Epithelial cell of prostate (primary cell): ENCODE measurements at places on chromosomes 12 and 14.

DNA sequence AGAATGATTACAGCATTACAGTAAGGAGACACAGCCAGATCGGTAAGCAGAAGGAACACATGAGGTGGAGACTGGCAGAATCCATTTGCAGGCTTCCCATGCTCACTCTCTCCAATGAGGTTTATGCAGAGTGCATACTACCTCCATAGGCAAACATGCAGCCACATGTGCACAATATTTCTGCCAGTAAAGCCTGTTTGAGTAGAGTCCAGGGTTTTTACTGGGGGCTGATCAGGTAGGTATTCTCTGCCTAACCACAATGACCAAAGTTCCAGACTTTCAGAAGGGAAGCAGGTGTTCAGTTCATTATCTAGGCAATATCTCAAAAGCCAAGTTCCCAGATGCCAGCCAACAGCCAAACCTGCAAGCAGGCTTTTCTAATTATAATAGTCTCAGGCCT, 31.1 kb downstream of the INTS13 start:
- no peak for DNase-seq

- no peak for DNase-seq
Measured at GRCh38 chr14:76867516-76868453, 41.6 kb downstream of the LRRC74A start.

DNA sequence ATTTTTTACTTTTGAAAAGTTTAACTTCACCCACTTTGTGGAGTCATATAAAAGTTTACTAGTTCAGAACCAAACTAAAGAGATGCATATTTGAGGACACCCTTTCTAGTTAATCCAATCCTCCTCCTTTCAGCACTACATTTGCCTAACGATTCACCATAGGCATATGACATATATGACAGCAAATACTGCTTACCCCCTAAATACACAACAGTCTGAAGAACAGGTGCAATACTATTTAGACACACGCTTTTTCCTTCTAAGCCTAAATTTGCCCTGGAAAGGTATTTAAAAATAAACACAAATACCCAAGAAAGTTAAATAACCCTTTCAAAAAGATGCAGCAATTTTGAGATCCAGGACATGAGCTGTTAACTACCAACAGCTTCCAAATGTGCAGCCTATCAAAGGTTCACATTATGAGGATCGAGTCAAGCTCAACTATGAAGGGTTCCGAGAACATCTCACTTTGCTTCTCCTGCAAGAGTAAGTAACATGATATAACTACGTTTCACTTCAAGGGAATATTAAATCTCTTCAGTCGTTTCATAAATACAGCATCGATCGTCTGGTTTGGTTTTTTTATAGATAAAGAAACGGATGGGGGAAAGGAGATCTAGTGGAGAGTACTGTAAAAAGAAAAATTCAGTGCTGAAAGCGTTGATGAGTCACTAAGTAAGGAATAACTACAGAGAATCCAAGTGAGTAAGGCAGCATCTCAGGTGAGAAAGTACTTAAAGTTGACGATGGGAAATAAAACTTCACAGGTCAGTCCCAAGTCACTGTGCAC, 677 bp upstream of the AP4S1 start:
- DNase-seq: no peak

GRCh38 chr12:12379831-12380730, 23.2 kb downstream of the BORCS5 start:
- DNase-seq: no peak

- no peak for DNase-seq
Measured at GRCh38 chr12:128916425-128916824, 63.1 kb downstream of the GLT1D1 start.

DNA sequence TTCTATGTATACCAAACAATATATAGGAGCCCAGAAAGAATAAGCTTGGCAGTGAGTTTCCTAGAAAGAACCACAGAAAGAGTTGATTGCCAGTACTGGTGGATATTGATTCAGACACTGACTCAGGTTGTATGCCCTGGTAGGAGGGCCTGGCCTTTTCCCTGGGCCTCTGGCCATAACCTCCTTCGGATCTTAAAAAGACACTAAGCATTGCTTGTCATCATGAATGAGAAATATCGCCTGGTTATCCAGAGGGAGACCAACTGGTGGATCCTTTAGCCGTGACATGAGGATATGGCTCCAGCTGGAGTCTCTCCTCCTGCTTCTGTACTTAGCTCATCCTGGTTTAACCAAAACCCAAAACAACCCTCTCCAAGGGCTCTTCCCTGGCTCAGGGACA, 231.5 kb downstream of the MSRB3 start:
- DNase-seq: no peak

DNA sequence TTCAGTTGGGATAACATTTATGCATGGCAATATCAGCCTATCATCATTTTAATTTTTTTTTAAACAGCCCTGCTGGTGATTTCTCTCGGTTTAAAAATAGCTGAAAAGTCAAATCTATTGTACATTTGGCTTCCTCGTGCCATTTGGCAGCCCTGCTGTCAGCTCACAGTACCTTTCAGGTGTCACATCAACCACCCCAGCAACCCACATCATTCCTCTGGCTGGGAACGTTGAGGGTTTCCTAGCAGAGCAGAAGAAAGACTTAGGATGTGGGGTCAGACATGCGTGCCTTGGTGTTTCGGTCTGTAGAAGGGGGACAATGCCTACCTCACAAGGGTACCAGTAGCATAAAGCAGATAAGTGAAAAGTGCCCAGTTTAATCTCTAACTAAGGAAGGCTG, 15.8 kb downstream of the PEBP1 start:
- DNase-seq: no peak

- DNase-seq: no peak
Measured at GRCh38 chr12:122793685-122794106, 19.3 kb downstream of the CCDC62 start.

GRCh38 chr12:9732921-9733461, at the start of gene CLECL1:
CLECL1 (minus strand) TSS chr12:9733097.
- DNase-seq: no peak

DNA sequence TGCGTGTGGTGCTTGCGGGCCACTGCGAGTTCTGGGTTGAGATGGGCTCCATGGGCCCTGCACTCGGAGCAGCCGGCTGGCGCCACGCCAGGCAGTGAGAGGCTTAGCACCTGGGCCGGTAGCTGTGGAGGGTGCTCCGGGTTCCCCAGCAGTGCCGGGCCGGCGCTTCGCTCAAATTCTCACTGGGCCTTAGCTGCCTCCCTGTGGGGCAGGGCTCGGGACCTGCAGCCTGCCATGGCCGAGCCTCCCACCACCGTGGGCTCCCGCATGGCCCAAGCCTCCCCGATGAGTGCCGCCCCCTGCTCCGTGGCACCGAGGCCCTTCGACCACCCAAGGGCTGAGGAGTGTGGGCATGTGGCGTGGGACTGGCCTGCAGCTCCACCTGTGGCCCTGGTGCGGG, 375.7 kb downstream of the NELL2 start:
- no peak for DNase-seq

DNA sequence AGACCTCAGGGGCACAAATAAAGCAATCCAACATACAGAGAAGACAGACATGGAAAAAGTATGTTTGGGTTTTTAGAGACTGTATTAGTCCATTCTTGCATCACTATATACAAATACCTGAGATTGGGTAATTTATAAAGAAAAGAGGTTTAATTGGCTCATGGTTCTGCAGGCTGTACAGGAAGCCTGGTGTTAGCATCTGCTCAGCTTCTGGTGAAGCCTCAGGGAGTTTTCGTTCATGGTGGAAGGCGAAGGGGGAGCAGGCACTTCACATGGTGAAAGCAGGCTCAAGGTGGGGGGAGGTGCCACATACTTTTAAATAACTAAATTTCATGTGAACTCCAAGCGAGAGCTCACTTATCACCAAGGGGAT, 3.7 kb upstream of the PPP2R5C start:
- DNase-seq: no peak

DNA sequence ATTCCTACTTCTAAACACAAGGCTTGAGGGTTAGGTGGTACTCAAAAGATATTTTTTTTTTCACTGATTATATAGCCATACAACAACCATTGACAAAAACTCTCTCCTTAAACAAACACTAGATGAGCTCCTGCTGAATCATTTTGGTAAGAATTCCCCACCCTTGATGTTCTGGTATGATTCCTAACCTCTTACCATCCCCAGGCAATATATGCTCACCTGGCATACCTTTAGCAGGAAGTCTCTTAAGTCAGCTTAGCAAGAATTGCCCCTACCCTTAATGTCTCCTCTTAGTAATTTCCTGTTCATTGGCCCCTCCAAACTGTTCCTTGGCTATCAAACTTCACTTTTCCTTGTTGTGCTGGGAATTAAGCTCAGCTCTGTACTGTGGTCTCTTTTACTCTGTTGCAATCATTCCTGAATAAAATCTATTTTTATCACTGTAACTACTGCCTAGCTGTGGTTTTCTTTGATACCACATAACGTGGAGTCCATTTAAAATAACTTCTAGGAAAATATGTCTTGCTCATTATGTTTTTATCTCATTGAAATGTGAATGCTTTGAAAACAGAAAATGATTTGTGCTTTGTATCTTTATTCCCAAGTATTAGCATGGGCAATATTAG, 712.6 kb downstream of the SLC16A7 start:
- DNase-seq: peak; percentile 46

- DNase-seq: no peak
Measured at GRCh38 chr14:99931308-99931707, 133.9 kb upstream of the EVL start.

GRCh38 chr12:93832131-93832530, 155.0 kb downstream of the CRADD start:
- no peak for DNase-seq

- DNase-seq: no peak
Measured at GRCh38 chr12:24979329-24979728, 30.4 kb upstream of the BCAT1 start.

- DNase-seq: no peak
Measured at GRCh38 chr12:99093166-99093565, 448.1 kb downstream of the APAF1 start.

DNA sequence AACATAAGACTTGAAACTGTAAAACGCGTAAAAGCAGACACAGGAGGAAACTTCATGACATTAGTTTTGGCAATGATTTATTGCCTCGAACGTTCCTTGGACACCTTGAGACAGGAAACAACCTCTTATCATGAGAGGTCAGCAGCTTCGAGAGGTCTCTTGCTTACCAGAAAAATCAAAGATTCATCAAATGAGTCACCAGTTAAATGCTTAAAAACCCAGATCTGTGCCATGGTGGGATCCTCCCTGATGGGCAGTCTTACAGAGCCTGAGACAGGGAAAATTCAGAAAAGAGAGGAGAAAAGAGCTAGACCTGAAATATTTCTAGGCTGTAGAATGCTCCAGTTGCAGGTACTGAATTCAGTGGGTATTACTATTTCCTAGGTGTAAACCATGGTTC, 1093.9 kb downstream of the AACS start:
- DNase-seq: no peak

- no peak for DNase-seq
Measured at GRCh38 chr12:47442310-47442709, 263.5 kb downstream of the RPAP3 start.

- DNase-seq: peak; percentile 88
Measured at GRCh38 chr12:46523863-46524770, 151.5 kb upstream of the SLC38A2 start.

GRCh38 chr14:68318828-68319227, 474.0 kb downstream of the ZFP36L1 start:
- no peak for DNase-seq

DNA sequence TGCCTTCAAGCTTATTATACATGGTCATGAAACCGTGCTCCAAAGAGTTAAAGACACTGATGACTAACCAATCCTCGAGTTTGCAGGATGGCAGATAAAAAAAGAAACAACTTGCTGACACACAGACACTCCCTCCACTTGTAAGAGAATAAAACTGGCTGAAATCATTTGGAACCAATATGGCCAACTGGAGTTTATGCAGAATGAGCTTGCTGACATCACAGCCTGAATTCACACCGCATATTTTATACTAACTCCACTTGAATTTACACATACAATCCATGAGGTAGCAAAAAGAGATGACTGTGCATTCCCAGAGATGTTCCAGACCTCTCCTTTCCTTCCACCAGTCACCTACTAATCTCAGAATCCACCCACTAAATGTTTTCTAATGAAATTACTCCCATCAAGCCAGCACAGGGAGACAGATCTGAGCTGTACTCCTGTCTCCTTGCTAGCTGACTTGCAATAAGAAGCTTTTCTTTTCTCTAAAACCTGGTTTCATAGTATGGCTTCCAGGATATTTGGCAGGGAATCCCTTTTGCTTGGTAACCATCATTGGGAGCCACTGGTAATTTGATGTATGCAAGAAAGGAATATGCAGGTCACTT, 15.8 kb upstream of the PTPRR start:
- DNase-seq: no peak

- DNase-seq: no peak
Measured at GRCh38 chr14:52395728-52396127, 81.6 kb downstream of the PTGER2 start.
